ENCODE measurements at places on chromosomes 11 and 22.

- no peak for DNase-seq
Observed at GRCh38 chr11:103898065-103898464, 138.4 kb upstream of the DDI1 start.

GRCh38 chr11:123318623-123319022 is 111.4 kb upstream of the GRAMD1B start:
- DNase-seq, result no peak

GRCh38 chr11:69213316-69213715 is 57.6 kb downstream of the SMIM38 start:
- DNase-seq, result no peak

- peak; percentile 17 for DNase-seq
Observed at GRCh38 chr11:62401811-62402210, 17.0 kb upstream of the SCGB1A1 start.

DNA sequence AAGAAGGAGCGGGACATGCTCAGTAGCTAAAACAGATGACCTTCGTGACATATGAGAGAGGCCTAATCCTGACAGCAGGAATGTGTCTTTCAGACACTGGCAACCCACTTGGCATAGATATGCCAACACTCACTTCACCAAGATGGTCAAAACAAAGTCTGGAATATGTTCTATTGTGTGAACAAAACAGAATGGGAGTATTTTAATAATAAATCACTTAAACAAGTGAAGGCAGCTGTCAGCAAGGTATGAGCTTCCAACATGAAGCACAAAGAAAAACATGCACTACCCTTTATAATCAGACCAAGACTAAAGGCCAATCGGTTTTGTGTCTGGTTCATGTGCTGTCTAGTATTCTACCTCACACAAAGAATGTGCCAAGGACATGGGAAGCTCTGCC is 23.1 kb downstream of the CCDC34 start:
- DNase-seq, result no peak

- no peak for DNase-seq
Observed at GRCh38 chr11:117871160-117871559, 5.3 kb downstream of the FXYD6 start.

- no peak for DNase-seq
Observed at GRCh38 chr11:6455070-6455469, 14.3 kb upstream of the HPX start.

GRCh38 chr22:16601437-16602223 is 9.0 kb upstream of the CCT8L2 start:
- no peak for DNase-seq

GRCh38 chr11:19853920-19854319 is 141.3 kb downstream of the NAV2 start:
- DNase-seq, result no peak

DNA sequence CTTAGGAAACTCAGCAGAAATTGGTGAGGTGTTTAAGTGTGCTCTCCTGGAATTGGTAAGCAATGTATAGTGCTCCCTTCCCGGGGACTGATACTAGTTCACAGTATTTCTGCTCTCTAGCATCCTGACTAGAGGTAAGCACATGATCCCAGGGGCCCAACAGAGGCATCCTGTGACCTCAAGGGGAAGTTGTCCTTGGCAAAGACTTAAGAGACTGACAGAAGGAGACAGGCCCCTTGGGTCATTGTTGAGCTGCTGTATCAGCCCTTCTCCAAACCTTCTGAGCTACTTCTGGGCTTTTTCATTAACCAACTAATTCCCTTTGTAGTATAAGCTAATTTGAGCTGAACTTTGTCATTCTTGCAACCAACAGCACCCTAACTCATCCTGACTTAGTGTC is 4.3 kb upstream of the TBC1D22A start:
- no peak for DNase-seq

- no peak for DNase-seq
Observed at GRCh38 chr11:75463106-75463774, 30.2 kb upstream of the KLHL35 start.

DNA sequence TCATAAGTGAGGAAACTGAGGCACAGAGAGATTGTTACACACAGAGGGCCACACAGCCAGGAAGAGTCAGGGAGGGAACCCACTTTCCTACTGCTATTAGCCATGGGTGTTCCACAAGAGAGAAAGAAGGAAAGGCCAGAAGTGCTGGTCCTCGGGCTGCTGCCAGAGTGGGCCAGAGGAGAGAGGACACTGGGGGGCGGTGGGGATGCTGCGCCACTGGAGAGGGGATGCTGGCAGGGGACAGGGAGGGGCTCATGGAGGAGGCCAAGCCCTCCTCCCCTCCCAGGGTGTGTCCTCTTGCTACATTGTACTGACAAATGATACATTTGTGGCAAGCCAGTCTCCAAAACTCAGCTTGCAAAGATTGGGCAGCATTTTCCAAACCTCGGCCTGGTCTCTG is 9.9 kb downstream of the IL10RA start:
- no peak for DNase-seq

- no peak for DNase-seq
Observed at GRCh38 chr22:43169310-43170130, 17.4 kb downstream of the TTLL12 start.

- DNase-seq, result peak; percentile 61
Observed at GRCh38 chr22:26610072-26610958, 7.5 kb downstream of the CRYBB1 start.
